ENCODE measurements at places on chromosomes 7 and 10.
A peak's percentile ranks its signal among the peaks of the same experiment; 100 is the strongest.

DNA sequence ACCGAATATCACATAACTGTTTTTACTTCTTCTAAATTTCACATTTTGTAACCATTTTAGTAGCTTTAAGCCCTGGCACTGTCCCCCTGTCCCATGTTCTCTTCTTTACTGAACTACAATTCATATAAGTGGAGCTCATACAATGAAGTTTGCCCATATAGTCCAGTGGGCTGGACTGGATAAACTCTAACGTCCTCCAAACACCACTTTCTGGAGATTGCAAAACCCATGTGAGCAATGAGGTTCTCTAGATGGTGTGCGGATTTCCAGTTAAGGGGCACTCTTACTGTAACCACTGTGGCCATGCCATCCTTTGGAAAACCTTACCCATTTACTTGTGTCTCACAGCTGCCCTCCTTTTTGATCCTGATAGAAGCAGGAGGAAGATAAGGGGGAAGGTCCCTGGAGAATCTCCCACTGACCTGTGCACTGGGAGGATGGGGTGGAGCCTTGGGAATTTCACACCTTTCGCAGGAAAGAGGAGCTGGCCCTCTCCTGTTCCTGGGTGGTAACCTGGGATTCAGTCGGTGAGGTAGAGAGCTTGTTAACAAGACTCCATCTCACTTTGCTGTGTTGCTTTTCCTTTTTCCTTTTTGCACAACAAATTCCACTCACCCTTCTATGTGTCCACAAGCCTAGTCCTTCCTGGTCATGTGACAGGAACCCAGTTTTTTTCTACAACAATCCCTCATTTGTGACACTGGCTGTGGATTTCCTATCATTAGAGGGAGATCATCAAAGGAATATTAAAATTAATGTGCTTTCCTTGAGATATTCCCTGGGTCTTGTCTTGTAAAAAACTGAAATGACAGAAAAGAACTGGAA lies 120.7 kb downstream of the ARID5B start:
- no peak for DNase-seq

- peak; percentile 89 for DNase-seq
These were observed 145.3 kb downstream of the CELF2 start for GRCh38 chr10:11162828-11163599.

DNA sequence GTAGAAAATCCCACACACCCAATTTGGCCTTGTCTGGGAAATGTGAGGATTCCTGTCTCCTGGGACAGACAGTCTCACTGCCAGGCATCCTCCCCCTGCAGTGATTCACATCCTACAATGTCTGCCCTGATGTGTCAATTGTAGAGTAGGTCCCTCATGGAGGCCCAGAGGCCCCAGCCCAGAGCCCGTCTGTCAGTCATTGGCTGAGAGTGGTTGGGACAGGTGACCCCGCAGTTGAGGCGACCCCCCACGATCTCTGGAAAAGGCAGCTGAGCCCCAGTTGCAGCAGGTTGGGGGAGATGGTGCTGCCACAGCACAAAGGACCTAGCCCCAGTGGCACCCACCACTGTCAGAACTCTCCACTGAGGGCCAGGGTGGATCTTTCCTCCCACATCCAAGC lies 84.3 kb upstream of the INSIG1 start:
- DNase-seq, result no peak

- no peak for DNase-seq
These were observed 25.8 kb downstream of the BTRC start for GRCh38 chr10:101379663-101380352.

GRCh38 chr7:156892821-156893706 lies at the start of gene LMBR1:
Gene LMBR1, minus strand, starts transcription at chr7:156893183. Its CDS starts 190 bp downstream, at chr7:156892993.
- peak; percentile 97 for DNase-seq

- peak; percentile 35 for DNase-seq
These were observed 67.7 kb upstream of the SVIL start for GRCh38 chr10:29702273-29703164.

DNA sequence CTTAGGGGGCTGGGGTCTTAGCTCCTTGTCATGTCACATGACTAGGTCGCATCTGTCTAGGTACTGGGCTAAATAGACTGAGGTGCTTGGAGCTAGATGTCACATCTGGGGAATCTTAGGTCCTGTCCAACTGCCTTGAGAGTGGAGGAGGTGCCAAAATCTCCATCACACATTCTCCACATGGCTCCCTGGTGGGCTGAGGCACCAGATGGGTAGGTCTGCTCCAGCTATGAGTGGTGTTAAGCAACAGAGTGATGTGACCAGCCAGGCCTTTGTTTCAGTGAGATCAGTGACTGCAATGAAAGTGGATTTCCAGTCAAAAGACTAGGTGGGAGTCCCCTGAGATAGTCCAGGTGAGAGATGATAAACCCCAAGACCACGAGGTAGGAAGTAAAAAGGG lies 251.8 kb downstream of the BMPER start:
- no peak for DNase-seq

DNA sequence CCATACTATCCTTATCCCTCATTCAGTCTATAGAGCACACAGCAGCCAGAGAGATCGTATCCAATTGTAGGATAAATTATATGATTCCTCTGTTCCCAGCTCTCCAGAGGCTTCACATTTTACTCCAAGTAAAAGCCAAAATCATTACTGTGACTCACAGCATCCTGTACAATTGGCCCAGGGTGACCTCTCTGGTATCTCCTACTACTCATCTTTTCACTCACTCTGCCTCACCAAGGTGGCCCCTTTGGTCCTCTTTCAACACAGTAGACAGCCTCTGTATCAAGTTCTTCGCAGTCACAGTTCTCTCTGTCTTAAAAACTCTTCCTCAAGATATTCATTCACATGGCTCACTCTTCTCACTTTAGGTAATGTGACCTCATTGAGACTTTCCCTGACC lies 72.6 kb upstream of the LSM8 start:
- DNase-seq, result no peak

GRCh38 chr7:81842361-81842760 lies 72.5 kb upstream of the HGF start:
- no peak for DNase-seq

GRCh38 chr10:76291885-76292284 lies 860.5 kb downstream of the LRMDA start:
- no peak for DNase-seq

DNA sequence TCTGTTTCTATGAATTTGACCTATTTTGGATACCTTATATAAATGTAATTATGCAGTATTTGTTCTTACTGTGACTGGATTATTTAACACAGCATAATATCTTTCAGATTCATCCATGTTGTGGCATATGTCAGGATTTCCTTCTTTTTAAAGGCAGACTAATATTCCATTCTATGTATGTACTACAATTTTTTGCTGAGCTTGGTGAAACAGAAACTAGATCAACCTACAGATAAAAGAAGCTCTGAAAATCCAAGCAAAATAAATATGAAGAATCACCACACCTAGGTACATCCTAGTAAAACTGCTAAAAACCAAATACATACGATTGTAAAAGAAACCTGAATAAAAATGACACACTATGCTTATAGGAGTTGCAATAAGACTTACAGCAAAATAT lies 300.5 kb downstream of the HTR7 start:
- no peak for DNase-seq

GRCh38 chr7:47301657-47302295 lies 280.1 kb downstream of the TNS3 start:
- no peak for DNase-seq

DNA sequence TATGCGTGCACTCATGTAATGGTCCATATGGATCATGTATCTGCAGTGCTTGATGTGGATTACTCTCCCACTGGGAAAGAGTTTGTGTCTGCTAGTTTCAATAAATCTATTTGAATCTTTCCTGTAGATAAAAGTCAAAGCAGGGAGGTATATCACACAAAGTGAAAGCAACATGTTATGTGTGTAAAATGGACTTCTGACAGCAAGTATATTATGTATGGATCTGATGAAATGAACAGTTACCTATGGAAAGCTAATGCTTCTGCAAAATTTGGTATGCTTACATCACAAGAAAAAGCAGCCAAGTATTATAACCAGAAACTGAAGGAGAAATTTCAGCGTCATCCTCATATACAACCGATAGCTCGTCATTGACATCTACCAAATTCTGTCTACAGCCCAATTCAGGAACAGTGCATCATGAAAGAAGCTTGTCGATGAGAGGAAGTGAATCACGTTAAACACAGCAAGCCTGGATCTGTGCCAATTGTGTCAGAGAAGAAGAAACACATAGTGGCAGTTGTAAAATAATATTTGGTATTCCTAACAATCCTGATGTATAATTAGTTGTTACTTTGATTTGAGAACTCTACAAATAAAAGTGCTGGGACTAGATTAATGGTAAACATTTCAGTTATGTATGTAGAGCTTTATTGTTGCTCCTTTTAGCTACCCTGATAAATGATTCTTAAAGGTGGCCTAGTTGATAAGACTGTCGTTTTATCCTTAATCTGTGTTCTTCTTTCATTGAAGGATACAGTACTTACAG lies 14.2 kb upstream of the SYPL1 start:
- DNase-seq, result peak; percentile 61

DNA sequence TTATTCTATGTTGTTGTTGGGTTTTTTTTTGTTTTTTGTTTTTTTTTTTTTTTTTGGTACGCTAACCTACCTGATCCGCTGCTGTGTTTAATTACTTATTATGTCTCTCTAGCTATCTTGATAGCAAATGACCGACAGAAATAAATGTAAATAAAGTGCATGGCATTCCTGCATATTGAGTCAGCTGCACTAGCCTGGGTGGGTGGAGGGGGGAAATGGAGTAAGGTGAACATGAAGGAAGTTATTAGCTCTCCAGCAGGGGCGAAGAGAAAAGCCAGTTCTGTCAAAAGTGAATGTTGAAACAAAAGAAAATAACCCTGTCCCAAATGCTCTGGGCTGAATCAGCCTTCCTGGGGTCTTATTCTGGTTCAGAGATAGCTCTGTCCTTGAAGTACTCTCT lies 210.7 kb upstream of the MDFIC start:
- DNase-seq, result no peak

DNA sequence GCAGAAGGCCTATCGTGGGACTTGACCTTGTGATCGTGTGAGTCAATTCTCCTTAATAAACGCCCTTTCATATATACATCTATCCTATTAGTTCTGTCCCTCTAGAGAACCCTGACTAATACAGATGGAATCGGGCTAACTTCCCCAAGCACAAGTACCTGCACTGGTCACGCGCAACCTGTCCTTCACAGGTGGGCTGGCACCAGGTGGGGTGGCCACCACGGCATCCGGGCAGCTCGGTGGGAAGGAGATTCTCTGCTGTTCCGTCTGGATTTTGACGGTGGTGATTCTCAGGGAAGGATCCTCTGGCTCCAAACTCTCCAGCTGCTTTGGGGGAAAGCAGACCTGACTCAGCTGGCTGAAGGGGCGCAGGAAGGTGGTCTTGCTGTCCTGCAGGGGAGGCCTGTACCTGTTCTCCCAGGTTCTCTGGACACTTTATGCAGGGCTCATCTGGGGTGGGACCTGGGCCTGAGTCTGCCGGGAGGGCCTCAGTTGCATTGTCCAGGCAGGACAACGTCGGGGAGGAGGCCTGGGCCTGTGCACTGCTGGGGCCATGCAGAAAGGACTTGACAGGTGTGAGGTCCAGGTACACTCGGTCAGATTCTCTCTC lies 61.1 kb downstream of the VWA2 start:
- no peak for DNase-seq

GRCh38 chr10:80429521-80429973 lies 21.2 kb downstream of the PRXL2A start:
- DNase-seq, result peak; percentile 87

All from inflammatory macrophage treated with lipopolysaccharide for 1 hour (primary cell).